ENCODE measurements at places on chromosomes 3 and 15.

- DNase-seq = no peak
Measured at GRCh38 chr15:98286200-98286599, 325.7 kb downstream of the ARRDC4 start.

- no peak for DNase-seq
Measured at GRCh38 chr3:15345608-15346137, 13.3 kb upstream of the SH3BP5 start.

DNA sequence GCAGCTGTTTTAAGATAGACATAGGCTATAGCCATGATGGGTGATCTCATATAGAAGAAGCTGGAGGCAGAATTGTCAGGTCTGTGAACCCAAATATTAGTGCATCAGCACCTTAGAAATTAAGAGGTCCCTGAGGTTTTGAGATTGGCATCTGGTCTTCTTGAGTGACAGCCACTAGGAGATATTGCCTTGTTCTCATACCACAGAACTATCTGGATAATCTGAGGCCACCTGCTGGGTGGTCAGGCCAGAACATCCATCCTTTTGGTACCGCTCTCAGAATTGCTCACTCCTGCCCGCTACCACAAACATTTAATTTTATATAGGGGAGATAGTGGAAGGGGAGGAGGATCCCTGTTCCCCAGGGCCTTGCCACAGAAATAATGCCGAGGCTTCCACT, 210.6 kb upstream of the ZPLD1 start:
- DNase-seq = no peak

GRCh38 chr3:195385526-195385925, 57.3 kb downstream of the ACAP2 start:
- DNase-seq = no peak

DNA sequence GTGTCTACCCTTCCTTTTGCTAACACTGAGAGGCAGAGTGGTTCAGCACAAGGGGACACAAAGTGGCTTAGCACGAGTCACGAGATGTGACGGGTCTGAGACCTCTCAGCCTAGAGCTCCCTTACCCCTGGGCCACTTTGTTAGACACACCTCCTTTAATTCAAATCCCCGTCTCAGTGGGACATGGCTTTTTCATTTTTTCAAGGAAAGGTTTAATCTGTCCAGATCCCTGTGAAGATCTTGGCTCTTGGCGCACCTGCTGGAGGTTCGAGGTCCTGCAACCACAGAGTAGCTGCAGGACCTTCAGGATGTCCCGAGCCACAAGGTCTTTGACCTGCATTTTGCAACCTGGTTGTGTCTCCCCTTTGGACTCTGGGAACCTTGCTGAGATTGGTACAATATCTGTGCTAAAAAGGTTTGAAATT, 52.0 kb downstream of the LPP start:
- no peak for DNase-seq

GRCh38 chr3:33428734-33429133, 11.5 kb downstream of the UBP1 start:
- no peak for DNase-seq
